Substantia nigra (tissue), 51 donors: ENCODE measurements at places on chromosomes 6 and 20.

- DNase-seq: no peak
Measured at GRCh38 chr6:2190661-2191389, 54.6 kb downstream of the GMDS start.

DNA sequence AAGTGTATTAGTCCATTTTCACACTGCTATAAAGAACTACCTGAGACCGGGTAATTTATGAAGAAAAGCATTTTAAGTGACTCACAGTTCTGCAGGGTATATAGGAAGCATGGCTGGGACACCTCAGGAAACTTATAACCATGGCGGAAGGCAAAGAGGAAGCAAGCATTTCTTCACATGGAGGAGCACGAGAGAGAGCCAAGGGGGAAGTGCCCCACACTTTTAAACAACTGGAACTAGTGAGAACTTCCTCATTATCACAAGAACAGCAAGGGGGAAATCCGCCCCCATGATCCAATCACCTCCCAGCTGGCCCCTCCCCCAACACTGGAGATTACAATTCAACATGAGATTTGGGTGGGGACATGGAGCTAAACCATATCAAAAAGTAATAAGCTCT lies 28.3 kb upstream of the B3GAT2 start:
- DNase-seq: no peak

DNA sequence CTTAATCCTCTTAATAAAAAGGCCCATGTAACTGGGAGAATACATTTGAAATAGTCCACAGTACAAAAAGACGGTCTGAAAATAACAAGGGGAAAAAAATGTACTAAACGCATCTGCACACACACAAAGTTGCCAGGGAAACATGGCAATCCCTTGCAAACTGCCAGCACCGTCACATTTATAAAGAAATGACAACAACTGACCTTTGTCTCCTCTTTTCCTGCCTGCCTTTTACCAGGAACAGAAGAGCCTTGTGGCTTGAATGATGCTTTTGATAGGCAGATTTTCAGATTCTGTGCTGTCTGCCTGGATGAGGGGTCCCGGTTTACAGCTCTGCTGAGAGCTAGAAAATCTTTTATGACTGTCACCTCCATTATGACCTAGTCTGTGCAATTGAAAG lies 308.6 kb upstream of the ZFP64 start:
- no peak for DNase-seq

DNA sequence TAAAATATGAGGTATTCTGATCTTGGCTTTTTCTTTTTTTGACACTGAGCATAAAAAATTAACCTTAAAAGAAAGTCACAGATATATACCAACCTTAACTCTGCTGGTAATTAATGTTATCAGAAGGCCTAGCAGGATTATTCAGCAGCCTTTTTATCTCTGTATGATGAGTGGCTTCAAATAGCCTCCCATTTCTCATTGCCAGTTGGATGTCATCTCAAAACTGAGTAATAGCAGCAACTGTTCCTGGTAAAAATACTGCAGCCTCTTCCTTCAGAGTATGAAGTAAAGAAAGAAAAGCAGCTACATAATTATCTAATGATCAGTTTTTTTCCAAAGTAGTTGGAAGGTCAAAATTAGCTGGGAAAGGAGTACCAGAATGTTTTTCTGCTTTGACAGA lies 24.9 kb upstream of the HDGFL1 start:
- no peak for DNase-seq

DNA sequence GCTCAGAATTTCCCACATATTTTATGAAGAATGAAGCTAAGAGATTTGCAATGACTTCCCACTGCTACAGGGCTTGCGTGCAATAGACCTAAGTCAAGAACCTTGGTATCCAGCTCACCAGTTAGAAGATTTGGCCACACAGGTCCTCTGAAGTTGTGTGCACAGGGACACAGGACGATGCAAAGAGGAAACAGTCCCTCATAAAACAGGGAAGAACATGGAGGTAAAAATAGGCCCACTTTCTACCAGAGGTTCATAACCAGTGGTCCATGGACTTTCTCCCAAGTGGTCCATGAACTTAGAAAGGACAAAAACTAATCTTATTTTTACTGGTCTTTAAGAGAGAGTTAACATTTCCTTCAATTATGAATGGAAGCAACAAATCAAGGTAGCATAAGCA lies 1.3 kb downstream of the ZKSCAN4 start:
- DNase-seq: no peak

DNA sequence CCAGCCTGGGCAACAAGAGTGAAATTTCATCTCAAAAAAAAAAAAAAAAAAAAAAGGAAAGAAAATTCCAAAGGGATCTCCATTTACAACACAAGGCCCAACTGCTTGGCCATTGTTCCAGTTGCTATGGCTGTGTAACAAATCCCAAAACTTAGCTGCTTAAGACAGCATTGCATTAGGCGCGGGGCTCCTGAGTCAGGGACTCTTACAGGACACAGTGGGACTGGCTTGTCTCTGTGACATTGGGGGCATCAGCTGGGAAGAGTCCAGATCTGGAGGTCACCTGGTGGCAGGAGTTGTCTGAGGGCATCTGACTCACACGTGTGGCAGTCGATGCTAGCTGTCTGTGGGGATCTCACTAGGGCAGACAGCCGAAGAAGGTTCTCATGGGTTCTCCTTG lies 35.6 kb downstream of the TTLL9 start:
- no peak for DNase-seq

DNA sequence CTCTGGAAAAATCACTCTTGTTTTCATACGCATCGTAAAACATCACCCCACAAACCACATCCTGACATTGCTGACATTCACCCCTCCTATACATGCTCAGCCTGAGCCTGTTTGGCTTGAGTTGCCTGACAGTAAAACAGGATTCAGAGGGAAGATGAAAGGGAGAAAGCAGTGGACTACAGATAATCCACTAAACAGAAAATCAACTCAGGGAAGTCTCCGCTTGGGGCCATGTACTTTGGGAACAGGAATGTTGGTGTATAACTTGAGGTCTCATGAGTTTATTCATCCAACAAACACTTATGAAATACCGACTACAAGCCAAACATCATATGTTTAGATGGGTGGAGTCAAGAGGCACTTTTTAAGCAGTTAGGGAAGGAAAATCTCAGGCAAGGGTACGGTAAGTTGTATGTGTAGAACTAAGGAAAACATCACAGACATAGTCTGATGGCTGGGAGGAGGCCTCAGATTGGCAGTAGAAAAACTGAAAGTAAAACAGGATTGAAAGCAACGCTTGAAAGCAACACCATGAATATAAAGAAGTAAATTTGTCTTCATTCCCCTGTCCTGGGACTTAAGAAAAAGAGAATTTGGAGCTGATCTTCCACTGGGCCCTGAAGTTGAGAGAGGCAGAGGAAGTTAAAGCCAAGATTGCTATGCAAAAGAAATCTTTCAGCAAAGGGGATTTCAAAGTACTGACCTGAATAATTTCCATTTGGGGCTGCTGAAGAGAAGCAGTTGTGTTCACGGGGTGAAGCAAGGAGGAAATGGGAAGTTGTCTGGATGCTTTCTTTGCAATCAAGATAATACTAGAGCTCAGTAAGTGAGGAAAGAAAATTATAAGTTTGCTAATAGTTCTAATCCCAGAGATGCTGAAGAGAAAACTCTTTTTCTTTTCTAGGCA lies 28.8 kb downstream of the PDE7B start:
- DNase-seq: no peak

GRCh38 chr6:41813956-41814355 lies 26.5 kb downstream of the TOMM6 start:
- DNase-seq: no peak

- DNase-seq: no peak
Measured at GRCh38 chr20:32535953-32536823, 48.9 kb downstream of the NOL4L start.

DNA sequence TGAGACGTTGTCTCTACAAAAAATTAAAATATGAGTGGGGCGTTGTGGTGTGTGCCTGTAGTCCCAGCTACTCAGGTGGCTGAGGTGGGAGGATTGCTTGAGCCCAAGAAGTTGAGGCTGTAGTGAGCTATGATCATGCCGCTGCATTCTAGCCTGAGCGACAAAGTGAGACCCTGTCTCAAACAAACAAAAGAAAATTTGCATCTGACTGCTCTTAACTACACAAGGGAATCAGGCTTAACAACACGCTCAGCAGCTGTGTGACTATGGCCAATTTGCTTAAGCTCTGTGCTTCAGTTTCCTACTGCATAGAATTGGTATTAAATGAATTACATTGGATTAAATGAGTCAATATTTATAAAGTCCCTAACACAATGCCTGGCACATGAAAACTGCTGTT lies 24.3 kb upstream of the MRPS10 start:
- DNase-seq: no peak

GRCh38 chr6:8589941-8590729 lies 154.8 kb upstream of the SLC35B3 start:
- no peak for DNase-seq

GRCh38 chr6:151109361-151109760 lies 130.4 kb upstream of the AKAP12 start:
- DNase-seq: no peak

DNA sequence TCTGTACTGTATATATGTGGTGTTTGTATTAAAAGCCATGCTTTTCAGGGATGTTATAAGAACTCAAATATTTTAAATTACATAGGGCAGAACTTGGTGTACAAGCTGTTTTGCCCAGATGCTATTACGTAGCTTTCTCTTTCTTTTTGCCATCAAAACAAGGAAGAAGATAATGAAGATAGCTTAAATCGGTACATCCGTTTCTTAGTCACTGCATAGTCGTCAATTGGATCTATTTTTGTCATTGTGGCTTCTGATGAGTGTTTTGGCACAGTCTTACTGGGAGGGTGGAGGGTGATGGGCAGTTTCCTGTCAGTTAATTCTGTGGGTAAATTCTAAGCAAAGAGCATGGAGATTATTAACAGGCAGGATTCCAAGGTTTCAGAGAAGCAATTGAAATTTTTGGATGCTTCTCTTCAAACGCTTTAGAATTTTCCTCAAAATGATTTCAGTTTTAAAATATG lies 649.1 kb upstream of the GJE1 start:
- DNase-seq: no peak

GRCh38 chr6:14791526-14791925 lies 454.3 kb upstream of the JARID2 start:
- DNase-seq: no peak

- no peak for DNase-seq
Measured at GRCh38 chr6:161494566-161494965, 220.7 kb upstream of the AGPAT4 start.

DNA sequence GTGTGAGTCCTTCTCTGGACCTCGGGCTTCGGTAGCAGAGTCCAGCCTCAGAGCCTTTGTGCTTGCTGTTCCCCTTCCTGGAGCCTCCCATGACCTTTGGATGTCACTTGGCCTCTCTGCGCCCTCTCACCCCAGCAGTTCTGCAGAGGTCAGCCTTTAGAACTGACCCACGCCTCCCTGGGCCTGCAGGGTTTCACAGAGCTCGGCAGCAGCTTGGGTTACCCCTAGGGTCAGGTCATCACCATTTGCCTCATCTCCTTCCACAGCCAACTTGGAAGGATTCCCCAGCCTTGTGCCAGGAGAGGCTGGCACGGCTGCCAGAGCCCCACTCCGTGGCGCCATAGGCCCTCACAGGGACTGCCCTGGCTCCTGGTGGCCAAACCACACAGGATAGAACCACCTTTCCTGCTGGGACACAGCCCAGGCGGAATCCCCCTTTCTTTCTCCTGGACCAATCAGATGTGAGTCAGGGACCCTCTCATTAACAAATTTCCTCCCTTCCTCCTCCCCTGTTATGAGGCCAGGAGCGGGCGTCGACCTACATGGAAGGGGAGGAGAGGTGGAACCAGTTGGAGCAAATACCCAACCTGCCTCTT lies 13.9 kb upstream of the SIRPA start:
- DNase-seq: no peak

- no peak for DNase-seq
Measured at GRCh38 chr6:54291146-54291545, 17.1 kb upstream of the TINAG start.

DNA sequence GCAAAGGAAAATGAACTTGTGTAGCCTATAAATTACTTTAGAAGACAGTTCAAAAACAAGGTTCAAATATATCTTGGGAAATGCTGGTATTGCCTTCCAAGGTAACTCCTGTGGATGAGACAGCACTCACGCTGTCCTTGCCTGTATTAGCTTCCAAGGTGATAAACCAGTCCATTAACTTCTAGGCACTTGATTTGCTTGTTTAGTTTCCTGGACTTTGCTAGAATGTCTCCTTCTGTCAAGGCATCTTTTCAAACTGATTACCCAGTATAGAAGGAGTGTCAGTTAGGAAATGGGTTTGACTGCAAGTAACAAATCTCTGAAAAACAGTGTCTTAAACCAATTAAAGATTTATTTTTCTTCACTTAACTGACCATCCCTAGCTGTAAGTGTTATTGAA lies 103.4 kb upstream of the SLC22A23 start:
- no peak for DNase-seq

DNA sequence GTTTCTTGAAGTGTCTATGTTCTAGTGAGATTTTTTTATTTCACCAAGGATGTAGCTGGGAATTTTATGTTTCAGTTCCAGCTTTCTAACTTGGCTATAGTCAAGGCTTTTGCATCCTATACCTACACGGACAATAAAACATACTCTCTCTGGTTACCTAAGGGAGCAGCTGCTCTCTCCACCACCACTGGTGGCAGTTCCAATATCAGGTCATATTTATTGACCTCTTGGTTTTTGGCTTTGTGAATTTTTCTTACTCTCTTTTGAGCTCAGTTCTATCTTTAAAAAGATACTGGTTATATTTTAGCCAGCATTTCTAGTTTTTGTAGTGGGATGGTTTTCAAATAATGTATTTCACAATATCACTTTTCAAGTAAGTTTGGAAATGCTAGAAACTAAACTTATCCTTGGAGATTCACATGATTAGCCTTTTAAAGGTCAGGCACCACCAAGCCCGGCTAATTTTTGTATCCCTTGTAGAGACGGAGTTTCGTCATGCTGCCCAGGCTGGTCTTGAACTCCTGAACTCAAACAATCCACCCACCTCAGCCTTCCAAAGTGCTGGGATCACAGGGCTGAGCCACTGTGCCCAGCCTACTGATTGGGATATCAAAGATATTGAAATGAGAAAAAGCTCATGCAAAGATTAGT lies 34.7 kb upstream of the HAO1 start:
- DNase-seq: no peak

DNA sequence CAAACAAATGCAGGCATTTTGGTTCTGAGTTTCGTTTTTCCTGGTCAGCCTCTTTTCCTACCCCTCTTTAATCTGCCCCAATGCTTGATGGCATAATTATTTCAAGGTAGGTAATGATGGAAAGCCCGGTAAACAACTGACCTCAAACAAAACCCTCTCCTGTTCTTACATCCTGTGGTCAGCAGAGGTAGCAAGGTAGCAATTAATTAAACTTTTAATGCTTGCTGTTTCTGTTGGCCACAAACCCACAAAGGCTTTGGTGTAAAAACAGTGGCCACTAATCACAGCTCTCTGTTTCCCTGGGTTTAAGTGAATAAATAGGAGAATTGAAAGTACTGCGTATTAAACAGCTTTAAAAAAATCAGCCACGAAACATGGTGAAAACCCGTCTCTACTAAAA lies 261.5 kb upstream of the SOX4 start:
- no peak for DNase-seq

DNA sequence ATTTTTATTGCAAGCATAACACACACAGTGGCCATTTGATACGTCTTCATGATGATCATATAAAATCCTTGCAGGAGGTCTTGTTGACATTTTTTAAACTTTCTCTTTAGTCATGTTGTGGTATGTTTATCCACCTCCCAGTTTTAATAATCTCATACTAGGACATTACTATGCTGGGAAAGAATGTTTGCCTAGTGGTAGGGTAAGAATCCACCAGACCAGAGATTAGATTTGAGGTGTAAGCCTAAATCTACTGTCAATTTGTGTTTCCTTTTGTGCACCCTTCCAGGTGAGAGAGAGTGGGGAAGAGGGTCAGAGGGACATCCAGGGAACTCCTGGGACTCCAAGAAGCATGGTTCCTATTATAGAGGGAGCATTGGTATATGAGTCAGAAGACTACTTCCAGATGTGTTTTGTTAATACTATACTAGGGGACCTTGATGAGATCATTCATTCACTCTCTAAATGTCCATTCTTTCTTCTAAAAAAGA lies 298.3 kb upstream of the SASH1 start:
- DNase-seq: no peak
